ENCODE measurements at places on chromosomes 4 and X.
A peak's percentile ranks its signal among the peaks of the same experiment; 100 is the strongest.

GRCh38 chr4:29972121-29972520, 748.0 kb upstream of the PCDH7 start:
- DNase-seq: no peak

GRCh38 chr4:576245-576821, at the start of gene TMEM271:
TMEM271 (minus strand) TSS chr4:576295; CDS start chr4:576062, 233 bp downstream.
- no peak for DNase-seq

DNA sequence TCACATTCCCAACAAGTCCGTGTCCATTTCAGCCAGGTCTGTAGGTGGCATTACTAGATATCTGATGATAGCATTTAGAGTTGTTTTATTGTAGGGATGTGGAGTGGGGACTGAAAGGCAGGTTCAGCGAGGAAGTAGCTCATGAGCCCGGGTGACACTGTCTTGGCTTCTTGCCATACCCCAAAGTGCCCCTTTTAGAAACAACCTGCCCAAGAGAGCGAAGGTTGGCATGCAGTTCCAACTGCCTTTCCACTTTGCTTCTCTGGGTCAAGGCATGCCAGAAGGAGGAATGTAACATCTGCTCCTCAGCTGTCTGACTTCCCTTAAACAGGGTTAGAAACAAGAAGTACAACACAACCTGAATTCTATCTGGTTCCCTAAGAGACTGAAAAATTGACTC, 9.0 kb downstream of the GRIA3 start:
- no peak for DNase-seq

DNA sequence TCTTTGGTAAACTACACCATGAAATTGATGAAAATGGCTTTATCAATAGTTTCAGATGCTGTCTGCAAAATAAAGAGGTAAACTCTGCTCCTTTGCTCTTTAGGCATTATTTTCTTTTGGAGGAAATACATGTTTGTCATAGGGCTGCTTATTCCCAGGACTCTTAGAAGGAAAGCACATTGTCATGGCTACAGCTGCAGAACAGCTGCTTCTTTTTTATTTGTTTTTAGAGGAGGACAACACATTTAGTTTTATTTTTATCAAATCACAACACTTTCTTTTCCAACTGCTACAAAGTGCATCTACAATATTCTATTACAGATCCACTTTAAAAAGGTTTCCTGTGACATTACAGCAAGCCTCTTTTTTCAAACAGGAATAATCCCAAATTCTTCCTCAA, 12.7 kb upstream of the HPF1 start:
- DNase-seq: peak; percentile 56

GRCh38 chr4:48173056-48173991, 39.3 kb upstream of the TXK start:
- DNase-seq: peak; percentile 94

DNA sequence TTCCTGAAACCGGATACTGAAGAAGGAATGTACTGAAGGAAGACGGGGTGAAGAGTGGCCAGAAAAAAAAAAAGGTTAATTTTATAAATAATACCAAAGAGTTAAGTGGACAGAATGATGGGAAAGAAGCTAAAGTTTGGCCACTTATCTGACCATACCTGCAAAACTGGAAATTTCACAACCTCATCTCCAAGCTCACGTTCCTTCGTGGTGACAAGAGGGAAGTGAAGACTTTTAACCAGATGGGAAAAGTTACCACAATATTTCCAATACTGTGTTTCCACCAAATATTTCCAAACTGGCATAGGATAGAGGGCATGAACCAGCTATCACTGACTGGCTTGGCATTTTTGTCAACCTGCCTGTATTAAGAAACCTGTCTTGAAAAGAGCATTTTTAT, 56.4 kb downstream of the MAML3 start:
- DNase-seq: no peak

DNA sequence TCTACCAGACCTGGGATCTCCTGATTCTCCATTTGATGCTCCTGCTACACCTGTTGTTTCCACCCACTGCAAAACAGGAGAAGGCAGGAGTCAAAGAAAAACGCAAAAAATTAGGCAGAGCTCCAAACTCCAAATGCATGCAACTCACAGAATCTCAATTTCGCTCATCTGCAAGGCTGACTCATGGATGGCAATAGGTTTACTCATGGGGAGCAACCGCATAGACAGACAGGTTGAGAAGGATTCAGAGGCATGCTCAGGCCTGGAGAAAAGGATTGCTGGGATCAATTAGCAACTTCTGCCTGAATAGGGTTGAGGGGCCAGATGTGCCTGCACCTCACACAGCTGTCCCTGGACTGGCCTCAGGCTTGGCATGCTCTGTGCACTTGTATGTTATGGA, 231.0 kb downstream of the LDB2 start:
- DNase-seq: no peak

GRCh38 chrX:23317799-23318724, 16.6 kb upstream of the PTCHD1 start:
- no peak for DNase-seq
